ENCODE measurements at places on chromosomes 11 and 22.

DNA sequence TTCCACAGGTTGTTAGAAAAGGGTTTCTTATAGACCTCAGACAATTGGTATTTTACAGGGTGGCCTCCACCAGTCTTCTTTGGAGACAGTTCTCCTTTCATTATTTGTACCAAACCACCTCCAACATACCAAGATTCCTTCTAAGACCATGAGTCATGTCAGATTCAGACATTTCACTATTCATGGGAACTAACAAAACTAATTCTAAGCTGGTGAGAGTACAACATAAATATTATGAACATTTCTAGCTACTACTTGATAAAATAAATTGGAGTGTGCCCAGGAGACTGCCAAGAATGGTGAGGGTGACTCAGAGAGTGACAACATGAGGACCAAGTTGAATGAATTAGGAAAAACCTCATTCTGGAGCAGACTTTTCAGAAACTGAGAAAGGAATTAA lies 494.6 kb upstream of the LRRC4C start:
- DNase-seq = no peak

DNA sequence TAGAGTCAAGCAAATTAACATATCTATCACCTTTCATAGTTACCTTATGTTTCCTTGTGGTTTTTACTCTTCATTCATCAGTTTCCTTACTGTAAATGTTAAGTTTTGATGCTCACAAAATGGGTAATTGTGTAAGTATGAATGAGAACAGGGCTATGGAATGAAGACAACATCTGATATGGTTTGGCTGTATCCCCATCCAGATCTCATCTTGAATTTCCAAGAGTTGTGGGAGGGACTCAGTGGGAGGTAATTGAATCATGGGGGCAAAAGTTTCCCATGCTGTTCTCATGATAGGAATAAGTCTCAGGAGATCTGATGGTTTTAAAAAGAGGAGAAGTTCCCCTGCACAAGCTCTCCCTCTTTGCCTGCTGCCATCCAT lies 107.6 kb downstream of the CCDC34 start:
- no peak for DNase-seq

DNA sequence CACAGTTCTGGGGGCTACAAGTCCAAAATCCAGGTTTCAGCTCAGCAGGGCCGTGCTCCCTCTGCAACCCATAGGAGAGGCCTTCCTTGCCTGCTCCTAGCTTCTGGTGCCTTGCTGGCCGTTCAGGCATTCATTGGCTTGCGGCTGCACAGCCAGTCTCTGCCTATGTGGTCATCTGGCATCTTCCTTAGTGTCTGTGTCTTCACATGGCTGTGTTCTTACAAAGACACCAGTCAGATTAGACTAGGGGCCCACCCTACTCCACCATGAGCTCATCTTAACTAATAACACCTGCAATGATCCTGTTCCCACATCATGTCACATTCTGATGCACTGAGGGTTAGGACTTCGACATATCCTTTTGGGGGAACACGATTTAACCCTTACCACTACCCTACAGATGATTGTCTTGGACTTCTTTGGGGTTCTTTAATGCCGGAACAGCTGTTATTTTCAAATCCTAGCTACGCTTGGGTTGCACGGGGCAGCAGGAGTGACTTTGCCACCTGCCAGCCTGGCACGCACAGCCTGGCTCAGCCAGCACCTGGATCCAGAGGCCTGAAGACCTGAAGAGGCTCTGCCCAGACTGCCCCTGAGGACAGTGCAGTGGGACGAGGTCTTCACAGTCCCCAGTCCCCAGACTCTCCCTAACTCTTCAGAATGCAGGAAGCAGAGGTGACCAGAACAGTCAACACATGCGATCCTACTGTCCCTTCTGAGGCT lies 7.7 kb upstream of the NEAT1 start:
- DNase-seq = no peak

DNA sequence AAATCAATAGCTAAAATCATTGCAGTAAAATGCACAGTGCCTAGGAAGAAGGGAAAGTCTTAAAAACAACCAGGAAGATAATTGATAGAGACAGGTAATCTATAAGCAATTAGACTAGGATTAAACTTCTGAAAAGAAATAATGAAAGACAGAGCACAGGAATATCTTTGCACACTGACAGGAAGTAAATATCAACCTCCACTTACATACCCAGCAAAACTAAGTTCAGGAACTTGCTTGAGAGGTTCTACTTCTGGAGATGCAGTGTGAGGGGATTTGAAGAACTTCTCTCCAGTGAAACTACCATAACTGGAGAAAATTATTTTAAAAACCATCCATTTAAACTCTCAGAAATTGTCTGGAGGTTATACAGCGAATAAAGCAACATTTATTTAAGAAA lies 104.1 kb downstream of the EHF start:
- no peak for DNase-seq

GRCh38 chr11:112310419-112310818 lies 49.8 kb upstream of the PLET1 start:
- DNase-seq = no peak

DNA sequence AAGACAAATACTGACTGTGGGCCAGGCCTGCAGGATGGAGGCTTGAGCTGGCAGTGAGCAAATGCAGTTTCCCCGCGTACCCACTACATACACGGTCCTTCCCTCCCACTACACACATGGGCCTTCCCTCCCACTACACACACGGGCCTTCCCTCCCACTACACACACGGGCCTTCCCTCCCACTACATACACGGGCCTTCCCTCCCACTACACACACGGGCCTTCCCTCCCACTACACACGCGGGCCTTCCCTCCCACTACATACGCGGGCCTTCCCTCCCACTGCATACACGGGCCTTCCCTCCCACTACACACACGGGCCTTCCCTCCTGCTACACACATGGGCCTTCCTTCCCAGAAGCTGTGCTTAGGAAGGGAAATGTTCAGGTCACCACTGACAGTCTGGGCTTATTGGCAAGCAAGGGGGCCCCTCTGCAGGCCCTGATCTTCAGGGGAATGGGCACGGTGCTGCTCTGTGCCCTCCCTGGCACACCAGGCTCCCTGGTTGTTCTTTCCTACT lies 10.8 kb downstream of the DNAL4 start:
- DNase-seq = no peak

DNA sequence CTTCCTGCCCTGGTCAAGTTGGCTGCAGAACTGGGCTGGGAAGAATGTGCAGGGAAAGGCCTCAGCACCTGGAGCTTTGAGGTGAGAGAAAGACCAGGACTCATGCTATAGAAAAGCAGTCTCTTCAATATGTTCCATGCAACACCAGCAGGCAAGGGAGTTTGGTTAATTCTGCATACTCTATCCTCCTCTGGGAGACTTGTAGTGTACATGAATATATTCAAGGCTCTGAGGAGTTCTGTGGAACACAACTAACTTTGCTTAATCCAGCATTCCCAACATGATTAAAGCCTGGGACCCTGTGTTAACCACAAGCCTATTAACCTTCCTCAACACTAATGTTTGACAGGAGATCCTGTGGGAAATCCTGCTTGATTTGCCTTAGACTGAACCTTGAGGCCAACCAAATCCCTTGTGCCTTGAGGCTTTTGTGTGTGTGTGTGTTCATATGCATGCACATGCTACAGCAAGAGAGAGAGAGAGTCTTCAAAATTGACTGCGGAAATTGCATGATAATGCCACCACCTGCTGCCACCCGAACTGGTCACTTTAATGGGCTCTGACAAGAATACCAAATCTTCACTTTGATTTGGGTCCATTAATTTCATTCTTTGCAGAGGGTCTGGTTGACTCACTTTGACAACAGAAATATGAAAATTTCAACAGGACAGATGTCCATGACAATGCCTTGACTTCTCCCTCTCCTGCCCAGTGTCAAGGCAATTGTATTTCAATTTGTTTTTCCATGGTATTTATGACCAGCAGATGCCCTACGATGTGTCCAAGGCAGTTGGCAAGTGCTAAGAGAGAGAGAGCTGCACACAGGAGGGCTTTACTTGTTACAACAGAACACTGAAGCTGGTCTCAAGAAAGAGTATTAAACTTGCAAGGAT lies 238.2 kb upstream of the ZBED5 start:
- DNase-seq = no peak

- no peak for DNase-seq
Measured at GRCh38 chr11:783581-784015, 6.3 kb downstream of the CEND1 start.

DNA sequence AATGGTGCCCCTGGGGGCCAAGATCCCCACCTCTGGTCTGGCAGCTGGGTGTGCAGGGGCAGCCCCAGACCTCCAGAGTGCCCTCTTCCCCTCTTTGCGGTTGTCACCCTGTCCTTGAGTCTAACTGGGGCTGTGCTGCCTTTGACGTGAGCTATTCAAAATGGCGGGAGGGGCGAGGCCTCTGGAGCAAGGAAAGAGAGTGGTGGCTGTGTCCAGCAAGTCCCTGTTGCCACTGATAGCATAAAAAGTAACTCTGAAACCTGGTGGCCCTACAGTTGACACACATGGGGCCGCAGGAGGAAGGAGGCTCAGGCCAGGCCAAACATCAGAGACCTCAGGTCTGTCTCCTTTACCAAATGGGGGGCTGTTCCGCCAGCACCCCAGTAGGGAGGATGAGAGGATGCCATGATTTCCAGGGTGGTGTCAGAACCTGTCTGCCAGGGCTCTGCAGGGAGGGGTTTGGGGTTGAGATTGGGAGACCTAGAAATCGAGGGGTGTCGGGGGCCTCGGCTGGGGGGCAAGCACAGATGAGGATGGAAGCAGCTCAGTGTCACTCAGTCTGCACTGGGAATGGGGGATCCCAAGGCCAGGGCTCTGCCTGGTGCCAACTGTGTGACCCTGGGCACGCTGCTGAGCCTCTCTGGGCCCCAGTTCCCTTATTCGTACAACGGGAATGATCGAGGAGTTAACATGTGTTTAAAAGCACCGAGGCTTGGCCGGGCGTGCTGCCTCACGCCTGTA lies 49.2 kb upstream of the KCNQ1OT1 start:
- DNase-seq = no peak

GRCh38 chr11:36357831-36358230 lies 61.7 kb downstream of the PRR5L start:
- DNase-seq = no peak

DNA sequence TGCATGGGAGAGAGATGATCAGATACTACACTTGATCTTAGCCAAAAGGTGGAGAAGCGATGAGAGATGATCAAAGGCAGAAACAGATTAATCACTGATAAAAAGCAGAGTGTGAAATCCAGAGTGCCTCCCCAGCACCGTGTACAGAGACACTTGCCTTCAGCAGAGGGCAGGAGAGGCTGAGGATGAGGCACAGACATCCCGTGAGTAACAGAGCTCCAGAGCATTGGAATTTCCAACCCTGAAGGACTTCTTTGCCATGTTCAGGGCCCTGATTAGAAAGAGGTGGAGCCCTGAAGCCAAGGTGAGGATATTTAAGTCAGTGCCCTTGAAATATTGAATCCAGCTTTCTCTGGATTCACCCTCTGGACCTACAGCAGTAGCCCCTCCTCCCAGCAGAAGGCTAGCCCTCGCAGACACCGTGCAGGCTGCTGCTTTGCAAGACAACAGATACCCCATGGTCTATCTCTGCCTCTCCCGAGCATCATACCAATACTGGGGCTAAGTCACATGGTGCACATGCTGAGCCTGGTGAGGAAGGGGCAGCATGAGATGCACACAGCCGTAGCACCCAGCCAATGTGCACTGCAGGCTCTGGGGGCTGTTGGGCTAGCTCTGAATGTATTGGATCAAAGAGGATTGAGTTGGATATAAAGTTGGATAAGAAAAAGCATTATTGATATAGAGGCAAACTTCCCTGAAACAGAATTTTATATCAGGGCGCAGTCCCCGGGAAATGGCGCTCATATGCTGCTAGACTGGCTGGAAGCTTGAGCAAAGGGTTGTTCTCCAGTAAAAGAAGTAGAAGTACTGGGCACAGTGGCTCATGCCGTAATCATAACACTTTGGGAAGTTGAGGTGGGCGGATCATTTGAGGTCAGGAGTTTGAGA lies 200.3 kb upstream of the B3GAT1 start:
- no peak for DNase-seq

GRCh38 chr11:113018913-113019312 lies 57.7 kb downstream of the NCAM1 start:
- DNase-seq = no peak

DNA sequence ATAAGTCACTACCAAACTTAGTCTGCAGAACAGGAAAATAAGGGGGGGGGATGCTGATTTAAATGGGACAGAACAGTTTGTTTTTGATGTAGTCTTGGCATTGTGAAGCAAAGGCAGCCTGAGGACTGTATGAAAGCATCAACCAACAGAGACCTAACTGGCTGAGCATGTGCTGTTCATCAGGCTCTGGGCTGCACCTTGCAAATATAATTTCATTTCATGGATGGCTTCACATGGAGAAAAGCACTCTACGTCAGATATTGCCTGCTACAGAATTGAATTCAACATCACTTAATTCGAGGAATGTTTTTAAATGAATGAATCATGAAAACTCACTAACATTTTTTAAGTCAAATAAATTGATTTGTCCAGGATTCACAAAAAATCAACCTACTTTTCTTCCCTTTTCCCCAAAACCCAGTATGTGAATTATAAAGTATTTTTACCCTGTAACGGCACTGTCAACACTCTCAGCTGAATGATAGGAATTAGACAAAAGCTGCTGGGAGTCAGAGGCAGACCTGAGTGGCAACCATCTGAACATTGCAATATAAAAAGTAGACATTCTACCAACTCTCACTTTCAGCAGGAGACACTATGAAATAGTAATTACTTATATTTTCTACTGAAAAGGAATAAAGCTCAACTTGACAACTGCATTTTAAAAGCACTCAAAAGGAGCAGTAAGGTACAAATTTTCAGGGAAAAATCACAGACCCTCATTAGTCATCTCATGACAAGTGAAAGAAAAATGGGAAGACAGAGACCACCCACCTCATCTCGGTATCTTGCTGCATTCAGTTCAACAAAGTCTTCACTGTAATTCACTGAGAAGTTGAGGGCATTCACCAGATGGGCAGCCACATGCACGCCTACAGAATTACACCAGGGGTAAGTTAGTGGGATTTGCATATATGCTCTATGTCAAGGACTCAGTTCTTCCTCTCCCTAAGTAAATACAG lies 47.5 kb downstream of the NOX4 start:
- DNase-seq = no peak

DNA sequence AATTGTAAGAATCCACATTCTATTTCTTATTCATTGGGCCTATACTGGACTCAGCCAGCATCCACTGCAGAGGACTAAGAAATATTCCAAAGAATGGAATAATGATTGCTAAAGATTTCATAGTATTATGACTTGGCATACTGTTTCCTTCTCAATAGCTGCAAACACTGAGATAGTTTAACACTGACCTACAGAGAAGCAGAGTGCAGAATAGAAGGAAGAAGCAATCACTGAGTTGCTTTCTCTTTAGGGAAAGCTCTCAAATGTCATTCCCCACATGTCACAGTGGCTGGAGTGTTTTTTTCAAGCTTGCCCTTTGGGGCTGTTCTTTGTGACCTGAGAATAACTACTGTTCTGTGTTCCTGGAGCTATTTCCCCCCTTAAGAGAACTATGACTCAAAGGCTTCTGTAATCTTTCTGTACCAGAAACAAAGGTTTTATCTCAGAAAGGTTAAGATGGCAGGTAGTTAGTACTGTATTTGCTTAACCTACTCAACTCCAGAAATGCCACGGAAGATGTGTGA lies 243.6 kb upstream of the LUZP2 start:
- DNase-seq = no peak

DNA sequence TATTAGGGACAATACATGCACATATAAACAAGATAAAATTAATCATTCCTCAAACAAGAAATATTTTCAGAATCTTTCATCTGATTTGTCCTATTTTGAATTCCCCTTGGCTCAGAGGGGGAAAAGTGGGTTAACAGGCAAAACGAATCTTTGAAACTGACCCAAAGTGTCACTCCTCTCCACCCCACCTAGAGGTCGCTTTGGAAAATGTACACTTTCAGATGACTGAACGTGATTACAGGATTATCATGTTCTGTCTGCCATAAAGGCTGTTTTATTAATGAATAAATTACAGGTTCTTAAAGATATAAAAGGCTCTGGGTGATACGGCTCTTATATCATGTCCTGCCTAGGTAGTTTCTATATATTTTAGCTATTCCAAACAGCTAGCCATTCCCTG lies 1735.0 kb downstream of the LRRC4C start:
- no peak for DNase-seq
